ENCODE measurements at places on chromosomes 6 and 20.

DNA sequence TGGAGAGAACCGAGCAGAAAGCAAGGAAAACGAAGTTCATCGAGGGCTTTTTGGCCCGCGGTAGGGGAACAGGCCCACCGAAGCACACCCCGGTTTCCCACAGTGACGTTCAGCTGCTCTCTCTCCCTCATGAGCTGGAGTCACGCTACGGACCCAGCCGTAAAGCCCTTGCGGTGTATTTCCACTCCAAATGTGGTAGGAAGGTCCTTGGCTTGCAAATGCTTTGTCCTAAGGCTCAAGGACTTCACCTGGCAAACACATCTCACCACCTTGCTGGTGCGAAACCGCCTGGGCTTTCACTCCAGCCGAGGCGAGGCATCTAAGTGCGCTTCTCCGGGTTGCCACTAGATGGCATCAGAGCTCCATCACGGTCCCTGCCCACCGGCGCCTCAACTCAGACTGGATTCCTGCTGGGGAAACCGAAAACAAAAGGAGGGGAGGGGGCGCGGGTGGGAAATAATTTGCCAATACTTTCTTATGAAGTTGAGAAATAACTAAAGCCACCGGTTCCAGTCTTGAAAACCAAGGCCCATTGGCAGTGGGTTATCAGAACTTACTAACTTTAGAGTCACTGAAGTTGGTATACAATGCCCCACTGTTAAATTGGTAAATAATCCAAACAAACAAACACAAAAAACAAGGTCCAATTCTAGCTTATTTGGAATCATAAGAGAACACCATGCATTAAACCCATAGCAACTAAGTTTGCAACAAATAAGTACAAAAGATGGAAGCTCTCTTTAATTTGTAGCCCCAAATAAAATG, 13.4 kb upstream of the FOXC1 start:
- peak; percentile 67 for DNase-seq

GRCh38 chr6:38438097-38438496, 201.6 kb downstream of the BTBD9 start:
- no peak for DNase-seq

GRCh38 chr6:109610590-109610989, 80.4 kb downstream of the AK9 start:
- DNase-seq: no peak

DNA sequence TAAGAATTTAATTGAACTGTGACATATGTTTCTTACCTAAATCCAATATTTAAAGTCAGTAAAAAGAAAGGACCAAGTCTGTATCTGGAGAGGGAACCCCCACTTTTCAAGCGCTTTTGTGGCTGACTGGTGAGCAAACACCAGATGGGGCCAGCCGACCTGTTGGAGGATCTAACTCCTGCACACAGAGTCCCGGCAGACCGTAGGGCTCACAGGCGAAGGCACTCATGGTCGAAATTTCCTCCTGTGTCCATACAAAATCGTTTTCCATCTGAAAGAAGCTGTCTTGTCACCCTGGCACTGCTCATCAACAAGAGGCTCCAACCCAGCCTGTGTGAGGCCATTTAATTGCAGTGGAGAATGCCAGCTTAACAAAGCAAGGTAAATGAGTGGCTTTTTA, 94.0 kb downstream of the SCML4 start:
- no peak for DNase-seq

DNA sequence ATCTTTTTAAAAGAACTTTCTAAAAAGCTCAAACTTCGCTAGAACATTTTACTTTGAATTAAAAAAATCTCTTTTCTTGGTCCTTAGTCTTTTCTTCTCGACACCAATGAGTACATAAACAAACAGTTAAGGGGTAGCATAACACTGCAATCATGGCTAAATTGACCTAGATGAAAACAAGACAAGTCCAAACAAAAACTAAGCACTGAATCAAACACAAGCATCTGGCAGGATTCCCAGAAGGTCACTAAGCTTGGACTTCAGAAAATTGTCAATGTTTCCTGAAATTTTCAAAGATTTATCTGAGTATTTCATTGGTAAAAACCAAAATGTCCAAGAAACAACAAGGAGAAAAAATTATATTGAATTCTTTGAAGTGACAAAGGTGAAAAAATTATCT, 5.0 kb downstream of the COL21A1 start:
- DNase-seq: peak; percentile 93

DNA sequence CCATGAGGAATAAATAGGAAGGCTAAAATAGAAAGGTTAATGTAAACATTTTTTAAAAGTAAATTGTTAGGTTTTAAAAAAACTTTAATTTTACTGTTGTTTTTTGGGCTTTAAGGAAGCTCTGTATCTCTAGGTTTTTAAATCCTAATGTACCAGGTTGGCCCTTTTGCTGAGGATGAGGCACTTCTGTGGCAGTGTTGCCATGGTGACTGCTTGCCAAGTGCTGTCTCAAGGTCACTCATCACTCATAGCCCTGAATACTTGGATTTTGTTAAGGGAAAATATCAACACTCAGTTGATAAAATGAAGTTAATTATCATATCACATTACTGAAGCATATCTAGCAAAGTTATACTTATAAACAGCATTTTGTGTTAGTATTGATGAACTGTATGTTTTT, 50.2 kb downstream of the NCOA3 start:
- DNase-seq: peak; percentile 75

DNA sequence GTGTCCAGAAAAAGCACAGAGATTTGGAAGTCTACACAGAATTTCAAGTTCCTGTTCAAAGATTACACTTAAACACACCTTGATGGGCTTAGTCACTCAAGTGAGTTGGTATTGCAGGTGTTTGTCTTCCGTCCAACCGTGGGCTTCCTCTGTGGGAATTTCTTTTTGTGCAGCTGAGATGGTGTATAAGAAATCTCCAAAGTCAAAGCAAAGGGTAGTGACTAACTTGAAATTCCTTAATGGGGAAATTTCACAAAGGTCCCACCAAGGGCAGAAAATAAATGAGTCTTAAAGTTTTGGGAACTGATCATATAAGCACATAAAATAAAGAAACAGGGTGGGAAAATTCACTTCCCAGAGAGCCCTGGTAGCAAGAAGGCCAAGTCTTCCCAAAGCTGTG, 102.0 kb upstream of the TNFAIP3 start:
- DNase-seq: no peak

DNA sequence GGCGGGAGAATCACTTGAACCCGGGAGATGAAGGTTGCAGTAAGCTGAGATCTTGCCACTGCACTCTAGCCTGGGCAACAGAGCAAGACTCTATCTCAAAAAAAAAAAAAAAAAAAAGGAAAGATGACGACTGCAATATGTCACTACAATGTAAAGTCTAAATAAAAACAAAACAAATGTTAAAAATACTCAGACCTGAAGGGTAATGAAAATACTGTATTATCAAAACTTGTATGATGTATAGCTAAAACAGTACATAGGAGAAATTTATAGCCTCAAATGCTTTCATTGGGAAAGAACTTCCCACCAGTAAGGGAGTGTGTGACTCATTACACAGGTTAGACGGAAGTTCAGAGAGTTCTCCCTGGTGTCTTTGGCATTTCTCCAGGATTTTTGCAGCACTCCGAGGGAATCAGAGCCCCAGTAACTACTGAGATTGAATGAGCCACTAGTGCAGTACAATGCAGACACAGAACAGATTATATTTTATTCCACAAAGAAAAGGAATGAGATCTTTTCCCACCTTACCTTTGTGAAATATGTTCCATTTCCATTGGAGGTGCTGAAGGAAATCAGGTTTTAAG, 12.5 kb upstream of the RALGAPB start:
- DNase-seq: peak; percentile 66

- DNase-seq: no peak
Observed at GRCh38 chr20:4864311-4864752, 137.0 kb downstream of the SLC23A2 start.

All from NCI-H1105 treated with DMSO at 0.1 percent for 48 hours (cell line).